ENCODE measurements at places on chromosomes 1 and 21. TPM values are rescaled to one million over a fixed set of nuclear protein-coding genes. Genes with fewer than 3 reads are reported as not detected.

The KCNAB2 gene
- total RNA-seq: 0.65 TPM

The PRAMEF13 gene
- not detected for total RNA-seq

- DNase-seq: no peak
These were observed 33.7 kb downstream of the RTCA start for GRCh38 chr1:100299521-100300222.

- DNase-seq: peak; percentile 98
These were observed 40.6 kb downstream of the AKNAD1 start for GRCh38 chr1:108816049-108816893.

DNA sequence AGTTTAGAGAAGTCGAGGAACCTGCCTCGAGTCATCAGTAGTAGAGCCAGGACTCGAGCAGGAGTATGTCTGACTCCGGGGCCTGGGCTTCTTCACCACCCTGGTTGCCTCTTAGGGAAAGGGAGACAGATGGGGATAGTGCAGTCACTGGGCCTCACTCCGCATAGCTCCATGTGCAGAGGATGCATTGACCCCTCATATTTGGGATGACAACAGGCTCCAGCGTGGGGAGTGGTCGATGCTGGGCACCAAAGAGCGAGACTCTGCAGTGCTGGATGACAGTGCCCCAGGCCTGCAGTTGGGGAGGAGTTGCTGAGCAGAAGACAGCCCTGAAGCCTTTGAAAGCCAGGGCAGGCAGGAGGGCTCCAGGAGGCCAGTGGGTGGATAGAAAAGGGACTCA, 20.8 kb upstream of the TENT5C start:
- no peak for DNase-seq

GRCh38 chr1:203668401-203668800, 41.8 kb downstream of the ATP2B4 start:
- DNase-seq: no peak

GRCh38 chr1:109373126-109373525, 24.6 kb downstream of the SORT1 start:
- DNase-seq: no peak

- DNase-seq: no peak
These were observed 203.8 kb upstream of the DUSP10 start for GRCh38 chr1:221945669-221946068.

The BGLAP gene
- total RNA-seq: under 0.01 TPM

DNA sequence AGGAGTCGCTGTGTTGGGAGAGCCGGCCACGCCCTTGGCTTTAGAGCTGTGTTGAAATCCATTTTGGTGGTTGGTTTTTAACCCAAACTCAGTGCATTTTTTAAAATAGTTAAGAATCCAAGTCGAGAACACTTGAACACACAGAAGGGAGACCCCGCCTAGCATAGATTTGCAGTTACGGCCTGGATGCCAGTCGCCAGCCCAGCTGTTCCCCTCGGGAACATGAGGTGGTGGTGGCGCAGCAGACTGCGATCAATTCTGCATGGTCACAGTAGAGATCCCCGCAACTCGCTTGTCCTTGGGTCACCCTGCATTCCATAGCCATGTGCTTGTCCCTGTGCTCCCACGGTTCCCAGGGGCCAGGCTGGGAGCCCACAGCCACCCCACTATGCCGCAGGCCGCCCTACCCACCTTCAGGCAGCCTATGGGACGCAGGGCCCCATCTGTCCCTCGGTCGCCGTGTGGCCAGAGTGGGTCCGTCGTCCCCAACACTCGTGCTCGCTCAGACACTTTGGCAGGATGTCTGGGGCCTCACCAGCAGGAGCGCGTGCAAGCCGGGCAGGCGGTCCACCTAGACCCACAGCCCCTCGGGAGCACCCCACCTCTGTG, 4.7 kb downstream of the C1orf35 start:
- no peak for DNase-seq

The RGSL1 gene
- not detected for total RNA-seq

DNA sequence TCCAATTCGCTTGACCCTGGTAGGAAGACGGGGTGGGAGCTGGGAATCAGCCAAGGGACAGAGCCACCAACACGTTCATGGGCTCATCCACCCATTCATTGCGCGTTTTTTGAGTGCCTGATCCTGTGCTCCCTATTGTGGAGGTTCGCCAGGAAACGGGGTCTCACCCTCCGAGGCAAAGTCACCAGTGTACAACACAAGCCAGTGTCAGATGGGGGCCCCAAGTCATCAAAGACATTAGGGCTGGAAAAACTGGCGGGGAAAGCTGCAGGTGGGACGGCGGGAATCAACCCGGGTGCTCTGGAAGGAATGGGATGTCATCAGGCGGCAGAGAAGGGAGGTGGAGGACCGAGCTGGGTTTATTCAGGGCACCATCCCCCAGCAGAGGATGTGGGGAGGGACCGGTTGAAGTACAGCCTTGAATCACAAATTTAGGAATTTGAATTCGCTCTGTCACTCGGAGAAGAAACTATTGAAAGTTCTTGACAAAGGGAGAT, 667 bp upstream of the NID1 start:
- DNase-seq: peak; percentile 53

DNA sequence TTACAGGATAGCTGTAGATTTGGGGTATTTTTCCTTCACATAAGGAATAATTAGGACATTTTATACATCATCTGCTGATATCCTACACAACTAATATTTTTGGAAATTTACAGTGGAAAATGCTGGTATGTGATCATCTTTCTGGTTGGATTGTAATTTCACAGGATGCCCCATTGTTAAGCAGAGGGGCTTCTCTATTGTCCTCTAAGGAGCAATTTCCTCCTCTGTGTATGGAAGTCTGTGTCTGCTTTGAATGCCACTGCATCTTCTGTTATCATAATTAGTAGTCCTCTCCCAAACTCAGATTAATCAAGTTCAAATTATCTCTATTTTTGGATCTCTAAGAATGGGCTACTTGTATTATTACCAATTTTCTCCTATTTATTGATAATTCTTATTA, 988.1 kb upstream of the B3GALT2 start:
- no peak for DNase-seq

GRCh38 chr1:3474016-3474415, 19.6 kb downstream of the ARHGEF16 start:
- DNase-seq: no peak

- DNase-seq: no peak
These were observed 106.6 kb downstream of the NR5A2 start for GRCh38 chr1:200134116-200134515.

The ODF2L gene
- total RNA-seq: 22.9 TPM

DNA sequence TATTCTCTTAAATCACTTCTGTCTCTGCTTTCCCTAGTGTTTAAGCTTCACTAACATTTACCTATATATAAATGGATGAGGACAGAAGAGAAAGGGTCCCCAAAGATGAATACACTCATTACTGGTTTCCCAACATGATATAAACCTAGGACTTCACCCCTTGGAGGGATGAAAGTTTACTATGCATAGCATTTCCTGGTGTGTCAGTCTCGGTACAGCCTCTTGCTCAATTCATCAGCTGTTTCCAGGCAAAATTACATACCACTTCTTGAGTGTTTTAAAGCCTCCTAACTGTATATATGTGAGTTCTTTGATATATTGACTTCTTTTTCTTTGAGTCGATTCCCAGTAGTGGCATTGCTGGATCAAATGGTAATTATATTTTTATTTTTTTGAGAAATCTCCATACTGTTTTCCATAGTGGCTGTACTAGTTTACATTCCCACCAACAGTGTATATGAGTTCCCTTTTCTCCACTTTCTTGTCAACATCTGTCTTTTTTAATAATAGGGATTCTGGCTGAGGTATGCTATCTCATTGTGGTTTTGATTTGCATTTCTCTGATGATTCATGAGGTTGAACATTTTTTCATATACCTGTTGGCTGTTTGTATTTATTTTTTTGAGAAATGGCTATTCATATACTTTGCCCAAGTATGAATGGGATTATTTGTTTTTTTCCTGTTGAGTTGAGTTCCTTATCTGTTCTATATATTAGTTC, 259.3 kb upstream of the CACYBP start:
- DNase-seq: no peak

The CORT gene
- 0.20 TPM for total RNA-seq

GRCh38 chr1:24486331-24487065, 16.1 kb upstream of the RCAN3 start:
- no peak for DNase-seq

DNA sequence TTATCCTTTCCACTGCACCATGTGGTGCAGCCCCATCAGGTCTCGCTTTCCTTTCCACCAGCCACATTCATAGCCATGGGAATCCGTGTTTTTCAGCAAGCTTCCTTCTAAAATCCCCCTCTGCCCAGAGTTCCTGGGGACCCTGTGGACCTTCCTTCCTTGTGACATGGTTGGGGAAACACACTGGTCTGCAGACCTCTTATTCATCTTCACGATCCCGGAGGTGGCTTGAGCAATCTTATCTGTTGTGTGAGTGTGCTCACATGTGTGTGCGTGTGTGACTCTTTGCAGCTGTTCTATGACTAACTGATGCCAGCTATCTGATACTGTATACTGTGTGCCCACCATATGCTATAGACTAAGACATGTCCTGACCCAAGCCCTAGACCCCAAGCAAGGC, 15.6 kb upstream of the IL10 start:
- no peak for DNase-seq

- no peak for DNase-seq
These were observed 157.1 kb downstream of the VAV3 start for GRCh38 chr1:107807855-107808254.

The CD53 gene
- total RNA-seq: not detected

DNA sequence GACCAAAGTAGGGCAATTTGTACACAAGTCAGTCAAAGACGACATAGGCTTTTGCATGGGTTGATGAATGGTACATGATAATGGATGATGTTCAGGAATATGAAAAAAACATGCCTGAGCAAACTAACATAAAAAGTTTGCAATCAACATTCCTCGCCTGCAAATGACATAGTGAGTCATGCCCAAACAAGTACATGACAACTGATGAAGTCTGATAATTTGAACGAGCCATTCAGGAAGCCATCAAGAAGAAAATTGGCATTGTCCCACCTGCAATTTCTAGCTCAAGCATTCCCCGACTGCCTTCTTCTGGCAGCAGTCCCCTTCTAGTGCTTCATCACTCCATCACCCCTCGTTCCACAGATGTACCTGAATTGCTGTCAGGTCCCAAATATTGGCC, 118.4 kb upstream of the NR5A2 start:
- peak; percentile 49 for DNase-seq

The FASLG gene
- total RNA-seq: not detected

DNA sequence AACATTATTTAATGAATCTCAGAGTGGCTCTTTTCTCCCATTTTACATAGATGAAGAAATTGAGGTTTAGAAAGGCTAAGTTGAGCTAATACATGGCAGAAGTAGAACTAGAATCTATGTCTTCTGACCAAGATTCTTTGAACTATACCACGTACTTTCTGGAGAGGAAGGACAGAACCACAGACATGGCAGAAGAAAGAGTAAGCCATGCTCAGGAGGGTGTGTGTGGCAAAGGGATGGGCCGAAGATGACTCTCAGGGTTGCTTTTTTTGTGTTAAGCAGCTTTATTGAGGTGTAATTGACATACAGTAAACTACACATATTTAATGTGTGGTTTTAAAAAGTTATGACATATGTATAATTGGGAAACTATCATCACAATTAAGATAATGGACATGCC, 69.5 kb downstream of the PEX14 start:
- no peak for DNase-seq

- DNase-seq: no peak
These were observed 114.7 kb downstream of the TNR start for GRCh38 chr1:175628548-175629317.

DNA sequence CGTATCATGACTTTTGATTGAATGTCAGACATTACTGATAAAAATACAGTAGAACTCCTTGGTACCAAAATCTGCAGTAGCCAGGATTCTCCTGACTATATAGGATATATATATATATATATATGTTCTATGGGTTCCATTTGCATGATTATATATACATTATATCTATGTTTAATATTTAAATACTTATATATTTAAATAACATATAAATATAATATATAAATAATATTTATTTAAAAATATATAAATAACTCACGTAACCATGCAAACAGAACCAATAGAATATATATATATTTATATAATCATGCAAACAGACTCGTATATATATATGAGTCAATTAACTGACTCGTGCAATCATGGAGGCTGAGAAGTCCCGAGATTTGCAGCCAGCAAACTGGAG, 278.8 kb upstream of the PLXNA2 start:
- DNase-seq: no peak

- DNase-seq: no peak
These were observed 50.5 kb downstream of the SIPA1L2 start for GRCh38 chr1:232579466-232579865.

DNA sequence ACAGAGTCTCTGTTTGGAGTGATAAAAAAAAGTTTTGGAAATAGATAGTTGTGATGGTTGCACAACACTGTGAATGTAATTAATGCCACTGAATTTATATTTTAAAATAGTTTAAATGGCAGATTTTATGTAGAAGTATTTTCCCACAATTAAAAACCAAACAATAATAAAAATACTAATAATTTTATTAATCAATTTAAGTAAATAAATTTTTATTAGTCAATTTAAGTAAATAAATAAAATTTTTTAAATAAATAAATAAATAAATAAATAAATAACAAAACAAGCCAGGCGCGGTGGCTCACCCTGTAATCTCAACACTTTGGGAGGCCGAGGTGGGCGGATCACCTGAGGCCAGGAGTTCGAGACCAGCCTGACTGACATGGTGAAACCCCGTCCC, 4.9 kb upstream of the KDF1 start:
- DNase-seq: no peak

GRCh38 chr1:56576880-56577405, 2.4 kb downstream of the PLPP3 start:
- peak; percentile 37 for DNase-seq

DNA sequence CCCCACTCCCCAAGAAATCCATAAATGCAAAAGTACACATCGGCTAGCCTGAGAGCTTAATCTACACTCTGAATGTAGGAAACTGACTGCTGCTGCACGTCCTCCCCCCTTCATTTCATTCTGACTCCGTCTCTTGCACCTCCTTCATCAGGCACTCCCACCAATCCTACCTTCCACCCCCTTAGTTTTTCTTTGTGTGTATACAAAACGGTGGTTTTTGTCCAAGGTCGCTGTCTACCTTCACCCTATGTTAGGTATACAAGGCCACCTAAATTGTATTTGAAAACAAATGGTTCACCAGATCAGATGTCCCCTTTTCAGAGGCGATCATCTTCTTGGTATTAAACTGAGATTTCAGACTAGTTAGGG, 1.9 kb downstream of the WDR26 start:
- DNase-seq: peak; percentile 29

DNA sequence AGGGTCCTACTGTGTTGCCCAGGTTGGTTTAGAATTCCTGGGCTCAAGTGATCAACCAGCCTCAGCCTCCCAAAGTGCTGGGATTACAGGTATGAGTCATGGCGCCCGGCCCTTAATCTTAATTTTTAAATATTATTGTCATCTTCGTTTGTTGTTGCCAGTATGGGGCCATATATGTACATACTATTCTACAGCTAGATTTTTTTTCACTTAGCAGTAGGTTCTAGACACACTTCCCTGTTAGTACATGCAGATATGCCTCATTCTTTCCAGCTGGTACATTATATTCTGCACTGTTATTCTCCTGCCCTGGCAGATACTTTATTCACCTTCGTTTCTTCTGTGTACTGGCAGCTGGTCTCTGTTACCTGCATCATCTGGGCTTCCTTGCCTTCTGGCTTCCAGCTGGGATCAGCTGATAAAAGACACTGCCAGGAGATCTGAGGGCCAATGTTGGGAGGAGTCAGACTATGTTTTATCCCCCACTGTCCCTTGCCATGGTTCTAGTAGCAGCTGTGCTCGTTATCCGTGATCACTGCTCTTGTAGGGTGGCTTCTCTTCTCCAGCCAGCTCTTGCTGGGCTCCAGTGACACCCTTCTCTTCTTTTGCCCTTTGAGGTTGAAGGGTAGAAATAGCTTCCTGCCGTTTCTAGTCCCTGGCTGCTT, 24.7 kb downstream of the ST3GAL3 start:
- no peak for DNase-seq

- no peak for DNase-seq
These were observed 9.3 kb downstream of the SLAMF7 start for GRCh38 chr1:160748181-160748877.

Data from lung microvascular endothelial cell (primary cell).